ENCODE measurements at places on chromosomes 6 and 20.

DNA sequence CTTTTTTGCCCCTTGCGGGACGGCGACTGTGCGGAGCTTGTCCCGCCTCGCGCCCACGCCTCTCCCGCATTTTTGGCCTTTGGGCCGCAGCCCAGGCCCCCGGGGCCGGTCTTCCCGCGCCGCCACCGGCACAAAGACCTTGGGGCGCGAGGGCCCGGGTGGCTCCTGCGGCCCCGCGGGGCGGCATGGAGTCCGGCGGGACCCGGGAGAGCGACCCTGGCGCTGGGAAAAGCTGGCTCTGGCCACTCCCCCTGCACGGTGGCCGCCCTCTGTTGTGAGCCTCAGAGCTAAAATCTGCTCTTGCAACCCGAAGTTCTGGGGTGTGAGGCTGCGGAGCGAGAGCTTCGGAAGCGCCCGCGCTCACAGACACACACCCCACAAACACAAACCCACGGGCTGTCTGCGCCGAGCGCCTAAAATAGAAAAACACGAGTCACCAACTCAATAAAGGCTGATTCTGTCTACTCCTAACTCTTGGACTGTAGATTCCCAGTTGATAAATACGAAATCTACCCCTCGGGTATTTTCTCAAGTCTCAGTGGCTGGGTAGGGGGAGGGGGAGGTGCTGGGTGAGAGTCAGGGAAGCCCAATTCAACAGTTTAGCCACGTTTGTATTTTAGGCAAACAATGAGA, 496 bp upstream of the BEND3 start:
- peak; percentile 56 for DNase-seq

DNA sequence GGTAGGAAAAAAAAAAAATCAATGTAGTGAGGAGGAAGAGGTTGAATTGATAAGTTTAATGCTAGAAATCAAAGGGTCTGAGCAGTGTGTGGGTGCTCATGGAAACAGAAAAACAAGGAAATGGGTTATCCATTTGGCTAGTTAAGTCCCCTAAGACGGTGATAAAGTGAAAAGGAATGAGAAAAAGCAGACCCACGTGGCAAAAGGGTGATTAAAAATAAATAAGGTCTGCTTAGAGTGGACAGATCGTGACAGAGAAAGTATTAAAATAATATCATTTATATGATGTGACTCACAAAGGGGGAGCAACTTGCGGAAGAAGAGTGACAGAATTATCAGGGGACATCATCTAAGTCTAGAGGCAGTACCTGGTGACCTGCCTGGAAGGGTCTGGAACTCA, 251.7 kb upstream of the THEMIS start:
- DNase-seq = no peak

DNA sequence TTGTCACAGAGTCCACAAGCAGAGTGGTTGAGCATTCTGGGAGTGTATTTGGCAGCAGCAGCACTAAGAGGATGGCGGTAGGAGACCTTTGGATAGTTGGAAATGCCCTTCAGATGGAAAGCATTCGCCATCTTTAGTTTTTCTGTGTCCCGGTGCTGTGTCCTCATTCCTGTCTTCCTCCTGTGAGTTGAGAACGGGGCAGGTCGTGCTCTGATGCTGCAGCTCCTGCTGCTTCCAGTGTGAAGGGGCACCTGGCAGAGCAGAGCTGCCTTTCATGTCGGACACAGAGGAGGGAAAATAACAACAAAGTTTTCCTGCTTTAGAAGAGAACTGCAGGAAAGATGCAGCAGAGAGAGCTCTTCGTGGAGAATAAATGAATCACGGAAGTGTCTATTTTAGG, 194.8 kb downstream of the SLC24A3 start:
- no peak for DNase-seq

GRCh38 chr20:54794110-54794509, 318.7 kb downstream of the DOK5 start:
- DNase-seq = no peak

DNA sequence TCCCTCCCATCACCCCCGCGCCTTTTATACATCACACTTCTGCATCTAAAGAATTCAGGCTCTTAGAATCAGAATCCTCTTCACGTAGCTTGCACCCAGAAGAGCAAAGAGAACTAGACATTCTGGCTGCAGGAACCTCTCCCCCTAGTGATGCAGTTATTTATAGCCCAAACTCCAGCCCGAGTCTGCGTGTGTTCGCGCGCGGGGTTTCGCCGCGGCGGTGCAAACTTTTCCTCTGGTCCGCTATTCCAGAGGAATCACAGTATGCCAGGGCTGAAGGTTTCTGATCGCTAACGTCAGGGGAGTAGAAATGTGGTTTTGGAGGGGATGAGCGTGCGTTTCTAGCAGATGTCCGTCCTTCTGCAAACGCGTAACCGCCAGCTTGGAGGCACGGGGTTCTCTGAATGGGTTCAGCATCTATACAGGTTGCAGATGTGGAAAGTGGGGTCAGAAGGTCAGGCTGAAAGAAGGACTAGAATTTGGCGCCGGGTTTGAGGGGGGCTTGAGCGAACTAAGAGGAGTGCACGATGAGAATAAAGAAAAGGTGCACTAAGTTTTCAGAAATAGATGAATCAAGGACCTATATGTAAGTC, 1.8 kb downstream of the EPHA7 start:
- no peak for DNase-seq

GRCh38 chr6:3108746-3109414, 9.6 kb upstream of the BPHL start:
- no peak for DNase-seq

GRCh38 chr6:28240471-28240870, 11.6 kb downstream of the ZKSCAN4 start:
- no peak for DNase-seq

DNA sequence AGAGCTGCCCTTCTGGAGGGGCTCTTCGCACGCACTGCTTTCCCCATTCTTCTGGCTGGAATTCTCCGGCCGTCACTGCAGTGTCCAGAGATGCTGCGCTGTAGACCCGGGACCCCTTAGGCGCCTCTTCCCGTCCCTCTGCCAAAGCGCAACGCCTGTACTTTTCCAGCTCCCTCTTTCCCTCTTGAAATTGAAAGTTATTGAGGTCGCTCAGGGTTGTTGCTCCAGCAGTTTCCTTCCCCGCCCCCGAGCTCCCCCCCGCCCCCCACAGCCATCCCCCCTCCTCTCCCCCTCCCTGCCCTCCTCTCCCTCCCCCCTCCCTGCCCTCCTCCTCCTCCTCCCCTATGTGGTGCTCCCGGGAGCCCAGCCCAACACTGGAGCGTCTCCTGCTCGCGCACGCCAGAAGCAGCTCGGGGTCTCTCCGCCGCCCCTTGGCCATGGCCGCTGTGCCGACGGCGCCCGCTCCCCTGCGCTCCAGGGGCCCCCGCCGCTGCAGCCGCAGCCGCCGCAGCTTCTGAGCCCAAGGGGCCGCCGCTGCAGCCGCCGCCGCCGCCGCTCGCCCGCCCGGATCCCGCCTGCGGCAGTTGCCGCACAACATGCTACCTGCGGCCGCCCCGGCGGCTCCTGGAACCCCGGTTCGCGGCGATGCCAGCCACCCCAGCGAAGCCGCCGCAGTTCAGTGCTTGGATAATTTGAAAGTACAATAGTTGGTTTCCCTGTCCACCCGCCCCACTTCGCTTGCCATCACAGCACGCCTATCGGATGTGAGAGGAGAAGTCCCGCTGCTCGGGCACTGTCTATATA, at the start of gene RSPO3:
TSS of gene RSPO3 (plus strand) at position 374 of the 804 bp plus-strand sequence. CDS start 522 bp downstream, outside the sequence.
- no peak for DNase-seq

DNA sequence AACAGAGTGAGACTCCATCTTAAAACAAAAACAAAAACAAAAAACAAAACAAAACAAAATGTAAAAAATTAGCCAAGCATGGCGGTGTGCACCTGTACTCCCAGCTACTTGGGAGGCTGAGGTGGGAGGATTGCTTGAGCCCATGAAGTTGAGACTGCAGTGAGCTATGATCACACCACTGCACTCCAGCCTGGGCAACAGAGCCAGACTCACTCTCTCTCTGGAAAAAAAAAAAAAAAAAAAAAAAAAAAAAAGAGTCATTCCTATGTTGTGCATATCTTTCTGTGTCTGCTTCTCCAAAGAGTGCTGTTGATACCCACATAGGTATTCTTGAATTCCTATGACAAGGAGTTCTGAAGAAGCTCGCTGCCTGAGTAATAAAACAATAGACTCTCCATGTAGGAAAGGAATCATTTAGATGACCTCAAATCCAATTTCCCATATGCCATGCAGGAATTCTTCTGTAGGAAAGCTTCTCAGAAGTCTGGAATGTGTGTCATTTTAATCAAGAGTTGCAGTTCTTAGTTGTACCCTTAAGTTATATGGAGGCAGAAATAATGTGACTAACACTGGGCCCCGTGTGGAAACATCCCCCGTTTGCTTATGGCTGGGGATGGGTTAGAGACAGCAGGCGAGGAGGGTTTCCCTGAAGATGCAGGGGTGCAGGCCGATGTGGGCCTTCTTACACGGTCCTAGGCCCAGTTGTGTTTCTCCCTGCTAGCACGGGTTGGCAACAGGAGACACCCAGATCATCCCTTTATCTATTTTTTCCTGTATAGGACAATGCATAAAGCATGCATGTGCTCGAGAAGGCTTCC, 79.4 kb downstream of the ZDHHC14 start:
- no peak for DNase-seq

DNA sequence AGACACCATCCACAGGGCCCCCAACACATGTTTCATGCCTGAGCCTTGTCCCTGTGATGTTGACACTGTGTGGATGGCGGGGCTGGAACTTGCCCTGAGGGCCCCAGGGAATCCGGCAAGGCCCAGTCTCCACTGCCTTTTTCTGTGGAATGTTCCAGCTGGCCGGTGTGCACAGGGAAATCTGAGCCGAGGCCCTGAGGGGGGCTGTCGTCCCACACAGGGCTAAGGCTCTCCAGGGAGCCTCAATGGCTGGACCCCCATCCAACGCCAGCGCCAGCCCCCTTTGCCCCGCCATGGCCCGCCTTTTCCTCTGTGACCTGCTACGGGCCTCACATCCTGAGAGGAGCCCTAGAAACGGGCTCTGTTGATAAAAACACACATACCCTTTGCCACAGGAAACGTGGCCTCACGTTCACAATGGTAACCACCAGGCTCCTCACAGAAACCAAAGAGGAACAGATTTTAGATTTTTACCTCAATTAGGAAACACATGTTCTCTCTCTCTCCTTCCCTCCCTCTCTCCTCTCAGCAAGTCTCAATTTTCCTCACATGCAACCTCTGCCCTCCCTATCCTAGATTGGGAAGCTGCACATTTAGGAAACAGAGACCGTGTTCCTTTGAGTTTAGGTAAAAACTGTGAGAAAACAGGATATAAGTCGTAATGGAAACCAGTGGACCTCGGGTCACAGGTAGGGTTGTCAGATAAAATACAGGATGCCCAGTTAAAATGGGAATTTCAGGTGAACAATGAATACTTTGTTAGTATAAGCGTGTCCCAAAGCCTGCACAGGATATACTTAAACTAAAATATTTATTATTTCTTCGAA, 13.7 kb upstream of the ZNF831 start:
- no peak for DNase-seq

DNA sequence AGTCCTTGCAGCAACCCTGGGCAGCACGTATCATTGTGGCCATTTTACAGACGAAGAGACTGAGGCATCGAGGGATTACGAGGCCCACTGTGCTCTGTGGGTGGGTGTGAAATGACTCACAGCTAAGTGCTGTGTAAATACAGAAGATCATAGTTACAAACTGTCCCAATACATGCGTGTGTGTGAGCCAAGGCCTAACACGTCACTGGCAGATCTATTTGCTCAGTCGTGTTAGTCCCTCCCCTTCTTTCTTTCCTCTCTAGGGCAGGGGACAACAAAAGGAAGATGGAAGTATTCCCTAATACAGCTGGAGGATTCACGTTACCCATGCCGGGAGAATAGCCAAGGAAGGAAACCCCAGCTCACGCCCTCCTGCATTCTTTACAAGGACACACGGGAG, 175.9 kb downstream of the CDC5L start:
- no peak for DNase-seq

- DNase-seq = no peak
Measured at GRCh38 chr20:17520583-17520982, 10.6 kb downstream of the BFSP1 start.

DNA sequence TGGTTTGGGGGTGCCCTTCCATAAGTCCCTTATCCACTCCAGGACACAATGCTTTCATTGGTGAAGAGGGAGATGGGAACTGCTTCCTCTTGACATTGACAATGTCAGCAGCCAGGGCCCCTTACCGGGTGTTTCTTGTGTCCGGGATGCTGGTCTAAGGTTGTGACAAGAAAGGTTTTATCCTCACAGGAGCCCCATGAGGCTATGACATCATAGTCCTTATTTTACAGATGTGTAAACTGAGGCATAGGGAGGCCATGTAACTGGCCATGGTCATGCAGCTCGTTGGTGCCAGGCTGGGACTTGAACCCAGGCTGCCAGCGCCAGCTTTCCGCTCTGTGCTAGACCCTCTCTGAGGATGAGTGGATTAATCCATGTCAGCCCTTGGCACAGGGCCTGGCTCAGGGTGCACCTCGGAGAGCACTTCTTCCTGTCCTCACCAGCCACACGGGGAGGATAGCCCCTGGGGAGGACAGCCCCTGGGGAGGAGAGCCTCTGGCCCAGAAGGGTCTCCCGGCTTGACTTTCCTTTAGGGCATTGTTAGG, 157.3 kb downstream of the SYCP2 start:
- no peak for DNase-seq

DNA sequence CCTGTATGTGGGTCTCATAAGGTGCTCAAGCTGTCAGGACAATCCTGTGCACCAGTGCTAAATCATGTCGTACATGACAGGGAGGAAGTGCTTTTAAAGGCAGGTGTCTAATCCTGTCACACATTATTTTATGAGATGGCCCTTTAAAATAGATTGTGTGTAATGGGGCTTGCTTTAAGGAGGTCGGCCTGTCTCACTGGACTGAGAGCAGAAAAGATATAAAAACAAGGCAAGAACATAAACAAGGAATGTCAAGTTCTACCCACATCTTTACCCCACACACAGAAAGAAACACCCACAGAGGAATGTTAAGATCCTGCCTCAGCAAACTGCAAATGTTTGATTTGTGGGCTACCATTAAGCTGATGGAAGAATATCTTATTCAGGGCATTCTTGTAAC, 279.0 kb downstream of the FOXA2 start:
- DNase-seq = no peak
